ENCODE measurements at places on chromosomes 4 and X.

GRCh38 chr4:85028910-85029309, 62.4 kb upstream of the WDFY3 start:
- H3K4me1 ChIP-seq = no peaks in the 10 kb centered on the region
- no peaks in the 10 kb centered on the region for H3K27me3 ChIP-seq
- no peaks in the 10 kb centered on the region for H3K36me3 ChIP-seq
- peak; percentile 84 for DNase-seq
- H3K4me3 ChIP-seq = no peak overlapping the region

GRCh38 chrX:14014526-14014925, 15.2 kb downstream of the GEMIN8 start:
- no peaks in the 10 kb centered on the region for H3K27me3 ChIP-seq
- no peak for DNase-seq
- no peak overlapping the region for H3K27ac ChIP-seq
- no peaks in the 10 kb centered on the region for H3K4me1 ChIP-seq
- H3K4me3 ChIP-seq = no peak overlapping the region

GRCh38 chr4:15150631-15151030, 148.3 kb downstream of the CPEB2 start:
- no peaks in the 10 kb centered on the region for H3K27me3 ChIP-seq
- no peaks in the 10 kb centered on the region for H3K36me3 ChIP-seq
- peaks cover 31% of the 10 kb centered on the region for H3K4me1 ChIP-seq
- no peak for DNase-seq
- no peak overlapping the region for H3K4me3 ChIP-seq

DNA sequence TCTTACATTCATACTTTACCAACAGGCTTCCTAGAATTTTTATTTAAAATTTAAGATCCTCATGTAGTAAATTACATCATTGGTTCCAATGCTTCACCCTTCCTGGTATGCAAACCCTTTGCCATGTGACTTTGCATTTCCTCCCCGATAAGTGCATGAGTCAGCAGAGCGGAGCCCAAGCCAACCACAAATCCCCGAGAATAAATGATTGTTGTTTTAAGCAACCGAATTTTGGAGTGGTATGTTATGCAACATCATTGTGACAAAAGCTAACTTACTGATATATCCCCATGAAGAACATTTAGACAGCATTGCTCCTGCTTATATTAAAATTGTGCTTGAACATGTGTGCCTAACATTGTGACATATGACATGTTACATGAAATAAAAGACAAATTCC, 199.4 kb upstream of the DDX53 start:
- DNase-seq = peak; percentile 28
- H3K36me3 ChIP-seq = no peaks in the 10 kb centered on the region
- peak overlapping the region; percentile 53 for H3K27ac ChIP-seq
- no peaks in the 10 kb centered on the region for H3K27me3 ChIP-seq

- peak; percentile 89 for DNase-seq
- no peaks in the 10 kb centered on the region for H3K36me3 ChIP-seq
- H3K4me3 ChIP-seq = no peak overlapping the region
- H3K27ac ChIP-seq = no peak overlapping the region
- peaks cover 8% of the 10 kb centered on the region for H3K4me1 ChIP-seq
These were observed 88.4 kb downstream of the WDFY3 start for GRCh38 chr4:84878090-84878489.

DNA sequence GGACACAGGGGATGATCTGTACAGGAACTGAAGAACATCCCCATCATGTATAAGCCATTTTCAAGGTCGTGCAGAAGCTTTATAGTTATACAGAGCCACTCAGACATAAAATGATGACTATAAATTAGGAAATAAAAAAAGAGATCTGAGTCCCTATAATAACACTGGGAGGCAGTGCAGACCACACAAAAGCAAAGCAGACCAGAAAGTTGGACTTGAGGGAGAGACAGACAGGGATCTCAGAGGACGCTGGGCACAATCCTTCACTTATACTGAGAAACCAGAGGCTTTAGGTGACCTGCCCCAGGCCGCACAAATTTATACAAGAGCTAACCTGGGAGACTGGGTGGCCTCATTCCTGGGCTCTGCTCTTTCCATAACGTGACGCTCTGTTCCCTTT, 70.5 kb downstream of the HADH start:
- no peak overlapping the region for H3K27ac ChIP-seq
- no peaks in the 10 kb centered on the region for H3K36me3 ChIP-seq
- H3K27me3 ChIP-seq = no peaks in the 10 kb centered on the region
- no peak overlapping the region for H3K4me3 ChIP-seq
- DNase-seq = no peak
- peaks cover 18% of the 10 kb centered on the region for H3K4me1 ChIP-seq

- H3K27me3 ChIP-seq = no peaks in the 10 kb centered on the region
- no peak overlapping the region for H3K27ac ChIP-seq
- no peak overlapping the region for H3K4me3 ChIP-seq
- no peaks in the 10 kb centered on the region for H3K4me1 ChIP-seq
- H3K36me3 ChIP-seq = no peaks in the 10 kb centered on the region
These were observed 250.7 kb upstream of the GATB start for GRCh38 chr4:152011469-152011868.

All from trophoblast cell (in vitro differentiated cells and primary cell).